Subcutaneous adipose tissue (tissue), 4 donors: ENCODE measurements at places on chromosomes 1 and 21. TPM values are rescaled to one million over a fixed set of nuclear protein-coding genes. Genes with fewer than 3 reads are reported as not detected.

C1orf141 gene
- not detected for total RNA-seq

OLFML2B gene
- total RNA-seq: 8.8 TPM

EFNA1 gene
- total RNA-seq: 32.6 TPM

TRNAU1AP gene
- total RNA-seq: 27.2 TPM

SPATA1 gene
- not detected for total RNA-seq

ADAR gene
- total RNA-seq: 104 TPM

KAZN gene
- total RNA-seq: 7.5 TPM

CCDC17 gene
- total RNA-seq: 4.1 TPM

GPR153 gene
- total RNA-seq: 37.9 TPM

OR14C36 gene
- total RNA-seq: not detected

ARTN gene
- total RNA-seq: 0.68 TPM

KIF14 gene
- 0.16 TPM for total RNA-seq
